T-helper 17 cell (primary cell): ENCODE measurements at places on chromosomes 16 and 17.

DNA sequence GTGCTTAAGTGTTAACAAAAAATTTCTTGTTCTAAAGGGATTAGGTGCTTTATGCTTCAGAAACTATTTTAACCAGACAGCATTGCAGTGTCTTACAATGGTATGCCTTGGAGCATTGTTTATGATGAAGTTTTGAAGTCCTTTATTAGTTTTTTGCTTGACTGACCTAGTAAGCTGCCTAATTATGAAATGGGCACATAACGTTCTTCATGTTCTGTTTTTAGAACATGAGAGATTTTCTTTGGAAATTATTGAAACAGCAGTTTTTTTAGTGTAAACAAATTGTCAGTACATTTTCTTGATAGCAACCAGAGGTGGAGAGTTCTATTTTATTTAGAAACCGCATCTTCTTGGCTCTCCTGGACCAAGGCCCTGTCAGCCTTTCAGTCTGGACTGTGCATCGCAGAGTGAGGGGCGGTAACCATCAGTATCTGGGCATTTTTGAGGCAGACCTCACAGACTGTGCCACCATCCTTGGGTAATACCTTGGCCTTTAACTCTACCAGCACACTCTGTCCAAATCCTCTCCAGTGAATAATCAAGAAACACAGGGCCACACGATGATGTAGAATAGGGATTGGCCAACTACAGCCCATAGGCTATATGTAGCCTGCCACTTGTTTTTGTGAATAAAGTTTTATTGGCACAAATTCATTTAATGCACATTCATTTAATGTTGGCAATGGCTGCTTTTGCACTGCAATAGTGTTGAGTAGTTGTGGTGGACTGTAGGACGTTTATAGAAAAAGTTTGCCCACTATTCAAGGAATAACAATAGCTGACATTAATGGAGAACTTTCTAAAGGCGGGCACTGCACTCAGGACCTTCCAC lies 81.1 kb downstream of the VPS35L start:
- no peak overlapping the region for H3K4me3 ChIP-seq
- no peak overlapping the region for H3K27ac ChIP-seq
- DNase-seq = no peak
- H3K4me1 ChIP-seq = peaks cover 13% of the 10 kb centered on the region

DNA sequence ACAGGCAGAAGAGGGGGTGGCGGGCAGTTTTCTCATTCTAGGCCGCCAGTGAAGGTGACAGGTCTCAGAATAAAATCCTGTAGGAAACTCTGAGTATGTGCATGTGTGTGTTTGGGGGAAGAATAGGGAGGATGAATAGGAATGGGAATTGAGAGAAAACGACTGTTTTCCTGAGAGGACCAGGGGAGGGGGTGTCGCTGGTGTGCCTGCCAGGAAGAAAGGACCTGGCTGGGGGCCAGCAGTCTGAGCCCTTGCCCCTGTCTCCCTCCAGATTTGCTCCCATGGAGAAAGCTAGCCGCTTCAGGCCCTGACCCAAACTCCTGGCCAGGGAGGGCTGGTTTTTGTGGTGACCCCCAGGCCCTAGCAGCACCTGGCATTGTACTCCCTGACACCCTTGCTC lies 14.4 kb downstream of the C17orf50 start:
- no peaks in the 10 kb centered on the region for H3K36me3 ChIP-seq
- no peak overlapping the region for H3K27ac ChIP-seq
- H3K4me1 ChIP-seq = no peaks in the 10 kb centered on the region
- DNase-seq = no peak
- H3K27me3 ChIP-seq = peaks cover 40% of the 10 kb centered on the region

DNA sequence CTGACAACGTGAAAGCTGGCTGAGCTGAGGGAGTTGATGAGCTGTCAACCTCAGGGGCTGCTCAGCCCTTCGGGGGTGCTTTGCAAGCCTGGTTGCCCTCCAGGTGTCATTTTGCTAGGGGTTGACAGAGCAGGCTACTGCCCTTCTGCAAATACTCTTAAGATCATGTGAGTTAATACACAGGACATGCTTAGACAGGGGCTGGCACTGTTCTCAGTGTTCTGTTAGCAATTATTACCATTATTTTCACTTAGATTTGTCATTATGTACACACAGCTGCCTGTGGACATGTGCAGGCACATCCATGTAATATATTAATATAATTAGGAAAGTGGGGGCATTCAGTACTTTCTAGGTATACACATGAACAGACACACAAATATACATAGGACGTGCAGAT lies 554.3 kb upstream of the HSBP1 start:
- no peak overlapping the region for H3K4me3 ChIP-seq
- no peaks in the 10 kb centered on the region for H3K36me3 ChIP-seq
- no peak for DNase-seq
- no peak overlapping the region for H3K27ac ChIP-seq
- H3K4me1 ChIP-seq = no peaks in the 10 kb centered on the region

DNA sequence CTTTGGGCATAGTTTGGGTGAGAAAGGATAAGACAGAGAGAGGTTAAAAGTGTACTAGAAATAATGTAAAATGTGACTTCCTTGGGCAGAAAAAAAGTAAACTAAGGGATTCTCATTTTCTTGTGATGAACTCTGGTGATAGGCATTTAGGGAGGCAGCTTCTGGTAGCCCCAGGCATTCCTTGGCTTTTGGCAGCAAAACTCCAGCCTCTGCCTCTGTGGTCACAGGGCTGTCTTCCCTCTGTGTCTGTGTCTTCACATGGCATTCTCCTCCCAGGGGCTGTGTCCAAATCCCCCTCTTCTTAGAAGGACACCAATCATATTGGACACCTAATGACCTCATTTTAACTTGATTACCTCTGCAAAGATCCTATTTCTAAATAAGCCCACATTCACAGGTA lies 54.7 kb downstream of the HS3ST3B1 start:
- no peak for DNase-seq
- H3K4me3 ChIP-seq = no peak overlapping the region
- no peaks in the 10 kb centered on the region for H3K36me3 ChIP-seq
- H3K4me1 ChIP-seq = peaks cover 3% of the 10 kb centered on the region
- no peak overlapping the region for H3K27ac ChIP-seq

GRCh38 chr16:80695020-80695419 lies 109.4 kb downstream of the CDYL2 start:
- H3K27me3 ChIP-seq = no peaks in the 10 kb centered on the region
- H3K4me1 ChIP-seq = peaks cover 9% of the 10 kb centered on the region
- peaks cover 5% of the 10 kb centered on the region for H3K36me3 ChIP-seq
- no peak overlapping the region for H3K27ac ChIP-seq
- no peak overlapping the region for H3K4me3 ChIP-seq

DNA sequence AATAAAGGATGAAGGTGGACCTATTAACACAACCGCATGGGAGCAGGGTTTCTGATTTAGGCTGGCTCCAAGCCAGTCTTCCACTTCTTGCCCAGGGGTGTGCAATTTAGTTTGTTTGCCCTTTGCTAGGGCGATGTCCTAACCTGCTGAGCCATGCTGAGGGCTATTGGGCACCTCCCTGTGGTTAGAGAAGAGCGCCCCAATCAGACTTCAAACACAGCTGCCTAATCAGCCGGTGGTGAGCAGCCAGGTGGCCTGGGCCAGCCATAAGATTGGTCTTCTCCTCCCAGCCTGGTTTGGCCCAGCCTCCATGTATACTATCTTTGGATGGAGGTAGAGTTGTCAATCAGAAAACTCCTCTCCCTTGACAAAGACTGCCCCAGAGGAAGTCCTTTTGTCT lies 15.7 kb downstream of the TMEM94 start:
- no peaks in the 10 kb centered on the region for H3K27me3 ChIP-seq
- peaks cover 5% of the 10 kb centered on the region for H3K36me3 ChIP-seq
- H3K4me1 ChIP-seq = peaks cover 14% of the 10 kb centered on the region
- DNase-seq = no peak
- H3K27ac ChIP-seq = no peak overlapping the region
- H3K4me3 ChIP-seq = no peak overlapping the region

GRCh38 chr17:56675876-56676660 lies 82.6 kb downstream of the NOG start:
- H3K27ac ChIP-seq = no peak overlapping the region
- no peaks in the 10 kb centered on the region for H3K36me3 ChIP-seq
- H3K4me3 ChIP-seq = no peak overlapping the region
